Myocyte (in vitro differentiated cells): ENCODE measurements at places on chromosomes 5 and 9. TPM values are rescaled to one million over a fixed set of nuclear protein-coding genes. Genes with fewer than 3 reads are reported as not detected.

DNA sequence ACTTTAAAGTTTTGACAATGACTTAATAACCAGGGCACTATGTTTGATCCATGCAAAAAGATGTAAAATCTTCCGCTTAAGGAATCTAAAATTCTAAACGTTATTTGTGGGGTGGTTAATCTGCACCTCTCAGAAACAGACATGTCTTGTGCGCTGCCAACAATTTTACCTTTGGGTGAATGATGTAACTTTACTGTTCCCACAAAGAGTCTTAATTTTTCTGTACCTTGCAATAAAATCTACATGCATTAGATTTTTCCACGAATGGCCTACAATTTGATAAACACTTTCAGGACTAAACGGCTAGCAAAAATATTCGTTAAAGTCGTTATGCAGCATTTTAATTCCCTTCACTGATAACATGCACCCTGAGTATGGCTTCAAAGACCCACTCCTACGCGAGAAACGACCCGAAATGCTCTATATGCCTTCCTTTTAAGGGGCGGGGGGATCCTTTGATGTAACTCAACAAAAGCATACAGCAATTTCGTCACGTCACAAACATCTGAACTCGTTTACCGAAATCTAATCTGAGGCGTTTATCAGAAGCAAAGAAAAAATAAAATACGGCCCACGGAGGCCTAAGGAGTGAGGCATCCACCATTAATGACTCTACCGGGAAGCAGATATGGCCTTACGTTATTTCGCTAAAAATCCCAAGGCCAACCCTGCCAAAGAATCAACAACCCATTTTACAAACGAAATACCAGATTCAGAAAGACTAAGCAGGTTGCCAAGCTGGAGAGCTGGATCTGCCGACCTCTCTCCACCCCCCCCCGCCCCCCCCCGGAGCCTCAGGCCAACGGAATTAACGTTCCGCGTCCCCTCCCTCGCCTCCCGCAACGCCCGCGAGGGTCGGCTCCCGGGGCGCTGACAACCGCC lies 621 bp downstream of the AK6 start:
- peak; percentile 8 for DNase-seq

Gene PPP1R26
- 14.3 and 15.2 TPM in 2 replicates for total RNA-seq

GRCh38 chr5:68000805-68001204 lies 214.8 kb upstream of the PIK3R1 start:
- DNase-seq, result no peak

Gene F12
- total RNA-seq, result 0.86 and 0.94 TPM in 2 replicates

DNA sequence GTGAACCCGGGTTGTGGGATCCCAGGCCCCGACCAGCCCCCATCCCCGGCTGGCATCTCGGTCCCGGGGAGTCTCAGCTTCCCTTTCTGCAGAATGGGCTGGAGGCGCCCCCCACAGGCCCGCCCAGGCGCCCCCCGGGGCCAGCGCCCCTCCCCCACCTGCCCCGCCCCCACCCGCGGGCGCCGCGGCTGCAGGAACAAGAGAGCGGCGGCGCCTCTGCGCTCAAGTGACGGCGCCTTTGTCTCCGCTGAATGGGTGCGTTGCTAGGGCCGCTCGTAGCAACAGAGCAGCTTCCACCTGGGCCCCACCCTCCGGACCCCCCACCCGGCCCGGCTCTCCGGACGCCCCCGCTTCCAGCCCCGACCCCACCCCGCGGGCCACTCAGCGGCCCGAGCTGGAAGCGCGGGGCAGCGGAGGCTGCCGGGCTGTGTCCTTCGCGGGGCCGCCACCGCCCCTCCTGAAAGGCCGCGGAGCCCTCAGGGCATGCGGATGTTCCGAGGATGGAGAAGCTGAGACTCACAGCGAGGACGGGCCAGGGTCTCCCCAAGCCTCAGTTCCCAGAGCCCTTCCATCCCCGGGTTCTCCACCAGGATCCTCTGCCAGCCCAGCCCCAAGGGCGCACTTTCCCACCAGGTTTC lies 27.5 kb downstream of the ADGRD2 start:
- DNase-seq, result no peak

Gene PHF24
- total RNA-seq, result not detected in 2 replicates

GRCh38 chr5:159406571-159406970 lies 76.3 kb upstream of the IL12B start:
- peak; percentile 56 for DNase-seq
